Activated effector memory CD4-positive, alpha-beta T cell treated with Interleukin-2 at 50 U/mL for 16 hours (primary cell): ENCODE measurements at places on chromosomes 5 and 9.

DNA sequence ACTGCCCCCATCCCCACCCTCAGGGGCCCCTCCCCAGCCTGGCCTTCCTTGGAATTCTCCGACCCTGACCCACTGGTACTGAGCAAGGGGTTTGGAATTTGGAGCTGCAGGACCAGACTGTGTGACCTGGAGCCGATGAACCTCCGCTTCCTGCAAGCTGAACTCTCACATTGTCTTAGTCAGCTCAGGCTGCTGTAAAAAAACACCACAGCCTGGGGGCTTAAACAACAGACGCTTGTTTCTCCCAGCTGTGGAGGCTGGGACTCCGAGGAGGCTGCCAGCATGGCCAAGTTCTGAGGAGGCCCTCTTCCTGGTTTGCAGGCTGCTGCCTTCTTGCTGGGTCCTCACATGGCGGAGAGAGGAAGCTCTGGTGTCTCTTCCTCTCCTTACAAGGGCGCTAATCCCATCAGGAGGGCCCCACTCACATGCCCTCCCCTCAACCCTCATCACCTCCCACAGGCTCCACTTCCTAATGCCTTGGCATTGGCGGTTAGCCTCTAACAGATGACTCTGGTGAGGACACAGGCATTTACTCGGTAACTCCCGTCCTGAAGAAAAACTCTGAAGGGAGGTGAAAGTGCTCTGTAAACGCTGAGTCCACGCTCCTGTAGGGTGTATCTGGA is 42.4 kb downstream of the C5orf15 start:
- DNase-seq = no peak

DNA sequence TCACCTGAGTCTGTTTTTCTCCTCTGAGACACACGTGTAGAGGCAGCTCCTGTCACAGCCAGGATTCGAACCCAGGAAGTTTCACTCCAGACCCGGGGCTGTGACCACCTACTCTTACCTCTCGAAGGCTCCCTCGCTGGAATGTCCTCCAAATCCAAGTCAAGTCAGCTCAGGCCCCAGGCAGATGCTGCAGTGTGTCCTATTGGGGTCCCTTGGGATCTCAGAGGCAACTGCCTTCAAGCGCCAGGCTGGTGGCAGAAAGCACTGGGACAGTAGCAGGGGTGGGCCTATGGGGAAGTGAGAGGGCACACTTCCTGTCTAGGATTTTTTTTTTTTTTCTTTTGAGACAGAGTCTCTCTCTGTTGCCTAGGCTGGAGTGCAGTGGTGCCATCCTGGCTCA is 762 bp upstream of the ST6GALNAC4 start:
- DNase-seq = no peak

GRCh38 chr5:144191998-144192397 is 21.3 kb downstream of the KCTD16 start:
- DNase-seq = no peak

DNA sequence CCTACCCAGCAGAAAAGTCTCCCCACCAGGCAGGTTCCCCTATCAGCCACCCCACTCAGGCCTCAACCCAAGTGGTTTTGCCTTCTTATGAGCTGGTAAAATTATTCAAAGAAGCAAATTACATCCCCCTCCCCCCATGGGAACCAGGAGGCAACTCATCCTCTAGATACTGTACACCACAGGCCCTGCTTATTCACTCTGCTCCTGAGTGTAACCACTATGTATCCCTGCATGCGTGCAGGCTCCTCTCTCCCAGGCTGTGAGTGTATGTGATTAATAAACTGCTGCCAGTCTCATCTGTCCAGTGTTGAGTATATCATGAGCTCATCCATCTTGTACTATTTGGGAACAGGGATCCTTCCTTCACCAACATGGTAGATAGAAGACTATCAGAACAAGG is 8.6 kb downstream of the KCTD16 start:
- DNase-seq = no peak

- no peak for DNase-seq
Observed at GRCh38 chr9:136777359-136777758, 13.0 kb upstream of the LCN15 start.

DNA sequence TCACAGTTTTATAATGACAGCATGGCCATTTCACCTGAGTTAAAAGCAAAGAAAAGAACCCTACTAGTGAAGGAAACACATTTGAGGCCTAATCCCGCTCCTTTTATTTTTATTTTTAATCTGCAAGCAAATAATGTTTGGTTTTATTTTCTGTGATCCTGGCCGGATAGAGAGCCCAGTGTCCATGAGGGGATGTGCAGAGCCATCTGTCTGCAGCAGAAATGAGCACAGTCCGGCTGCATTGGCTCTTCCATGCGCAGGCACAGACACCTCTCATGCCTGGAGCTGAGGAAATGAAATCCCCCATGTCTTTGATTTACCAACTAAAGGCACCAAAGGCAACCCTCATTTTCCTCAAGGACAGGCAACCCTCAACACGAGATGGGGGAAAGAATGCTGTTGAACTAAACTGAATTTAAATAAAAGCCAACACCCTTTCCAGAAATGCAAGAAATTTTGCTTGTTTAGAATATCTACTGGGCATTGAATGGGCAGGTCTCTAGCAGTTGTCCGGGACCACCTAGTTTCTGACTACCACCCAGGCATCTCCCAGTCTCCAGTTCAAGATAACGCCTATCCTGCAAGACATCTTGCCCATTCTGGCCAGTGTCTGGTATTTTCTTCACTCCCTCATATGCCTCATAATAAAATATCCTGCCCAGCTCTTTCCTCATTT is 47.9 kb upstream of the SEMA6A start:
- no peak for DNase-seq
